ENCODE measurements at places on chromosomes 12 and 14.
A peak's percentile ranks its signal among the peaks of the same experiment; 100 is the strongest.

GRCh38 chr12:4152145-4152795 lies 121.3 kb upstream of the CCND2 start:
- no peak for DNase-seq

GRCh38 chr14:70282666-70283065 lies 76.8 kb downstream of the COX16 start:
- no peak for DNase-seq

GRCh38 chr12:5432011-5432400 lies at the start of gene NTF3:
TSS of gene NTF3 (plus strand) at chr12:5432108. CDS start at chr12:5432325, 217 bp downstream.
- no peak for DNase-seq

GRCh38 chr14:25094171-25094907 lies 44.4 kb upstream of the STXBP6 start:
- no peak for DNase-seq

DNA sequence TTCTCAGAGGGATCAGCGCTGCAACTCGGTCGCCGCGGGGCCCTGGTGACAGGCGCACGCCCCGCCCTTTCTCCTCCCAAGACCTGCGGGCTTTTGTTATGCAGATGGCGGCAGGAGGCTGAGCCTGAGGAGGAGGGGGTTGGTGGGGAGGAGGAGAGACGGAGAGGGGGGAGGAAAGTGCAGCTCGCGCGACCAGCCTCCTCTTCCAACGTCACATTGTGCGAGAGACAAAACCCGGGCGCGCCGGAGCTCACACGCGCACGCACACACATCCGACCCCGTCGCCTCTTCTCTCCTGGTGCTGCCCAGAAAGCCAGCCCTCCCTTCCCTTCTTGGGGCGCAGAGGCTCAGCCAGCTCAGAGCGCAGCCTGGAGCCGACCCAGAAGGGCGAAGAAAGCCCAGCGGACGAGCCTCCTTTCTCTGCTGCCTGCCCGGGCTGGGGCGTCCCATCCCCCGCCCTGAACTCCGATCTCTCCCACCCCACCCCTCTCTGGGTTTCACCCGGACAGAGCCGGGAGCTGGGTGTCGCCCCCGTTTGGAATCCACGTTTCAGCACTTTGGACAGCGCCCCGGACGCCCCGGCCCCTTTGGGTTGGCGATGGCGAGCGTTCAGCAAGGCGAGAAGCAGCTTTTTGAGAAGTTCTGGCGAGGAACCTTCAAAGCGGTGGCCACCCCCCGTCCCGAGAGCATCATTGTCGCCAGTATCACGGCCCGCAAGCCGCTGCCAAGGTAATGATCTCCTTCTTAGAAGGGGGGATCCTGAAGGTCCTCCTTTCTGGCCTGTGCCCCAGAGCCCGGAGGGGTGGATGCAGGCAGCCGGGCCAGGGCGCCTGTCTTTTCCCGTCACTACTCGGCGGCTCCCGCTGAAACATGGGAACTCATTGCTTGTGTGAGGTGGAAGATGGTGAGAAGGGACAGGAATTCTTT lies at the start of gene SRRM4:
Gene SRRM4 (plus strand): TSS at position 257 of the 927 bp plus-strand sequence. CDS start 342 bp downstream, at position 599.
- no peak for DNase-seq

DNA sequence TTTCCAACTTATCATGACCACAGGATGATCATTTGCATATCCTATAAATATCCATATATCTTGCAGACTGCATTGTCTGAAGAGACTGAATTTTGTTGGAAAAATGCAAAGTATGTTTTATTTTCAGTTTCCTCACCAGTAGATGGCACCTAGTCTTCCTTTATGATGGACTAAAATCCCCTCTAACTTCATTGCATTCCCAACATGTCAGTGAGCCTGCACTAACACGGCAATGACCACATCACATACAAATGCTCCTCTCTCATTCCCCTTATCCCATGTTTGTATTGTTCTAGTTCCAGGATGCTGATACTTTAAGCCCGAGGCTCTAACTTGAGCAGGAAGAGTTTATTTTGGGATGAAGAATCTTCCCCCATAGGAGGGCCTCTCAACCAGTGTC lies 24.7 kb upstream of the MYBPC1 start:
- no peak for DNase-seq

GRCh38 chr14:60508363-60508706 lies 611 bp upstream of the SIX6 start:
- DNase-seq, result no peak

GRCh38 chr12:32419520-32419960 lies 20.2 kb downstream of the FGD4 start:
- no peak for DNase-seq

GRCh38 chr14:42001431-42001830 lies 394.8 kb downstream of the LRFN5 start:
- no peak for DNase-seq

GRCh38 chr12:110896559-110896958 lies 23.8 kb downstream of the MYL2 start:
- no peak for DNase-seq

- DNase-seq, result no peak
These were observed 4.3 kb upstream of the BCDIN3D start for GRCh38 chr12:49847161-49847560.

DNA sequence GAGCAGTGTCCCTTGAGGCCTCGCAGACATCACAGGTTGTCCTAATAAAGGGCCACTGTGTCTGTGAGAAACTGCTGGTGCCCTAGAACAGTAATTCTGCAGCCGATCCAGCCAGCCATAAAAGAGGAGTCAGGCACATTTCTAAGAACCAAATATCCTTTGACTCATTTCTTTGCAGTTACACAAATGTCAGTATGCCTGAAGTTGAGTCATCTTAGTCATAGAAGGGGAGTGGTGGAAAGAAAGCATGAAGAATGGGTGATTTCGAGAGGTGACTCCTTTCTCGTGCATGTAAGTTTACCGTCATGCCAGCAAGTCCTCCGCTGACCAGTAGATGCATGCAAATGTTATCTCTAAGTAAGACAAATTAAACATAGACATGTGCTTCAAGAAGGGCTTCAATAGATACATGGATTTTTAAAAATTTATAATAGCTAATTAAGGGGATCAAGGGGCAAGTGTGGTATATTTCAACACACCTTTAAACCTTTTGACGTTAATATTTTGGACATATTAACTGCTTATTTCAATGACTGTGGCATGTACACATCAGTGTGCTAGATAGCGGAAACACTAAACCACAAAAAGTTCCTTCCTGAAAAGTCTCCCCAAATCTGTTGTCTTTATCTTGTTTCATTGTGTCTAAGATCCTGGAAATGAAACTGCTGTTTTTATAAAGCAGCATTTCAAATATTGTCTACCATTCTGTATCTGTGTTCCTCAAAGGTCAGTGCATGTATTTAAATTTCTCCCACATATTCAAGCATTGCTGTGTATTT lies 497.4 kb downstream of the NPAS3 start:
- no peak for DNase-seq

GRCh38 chr14:34851395-34851794 lies 23.8 kb downstream of the BAZ1A start:
- no peak for DNase-seq

GRCh38 chr14:68370057-68370360 lies 422.9 kb downstream of the ZFP36L1 start:
- no peak for DNase-seq

DNA sequence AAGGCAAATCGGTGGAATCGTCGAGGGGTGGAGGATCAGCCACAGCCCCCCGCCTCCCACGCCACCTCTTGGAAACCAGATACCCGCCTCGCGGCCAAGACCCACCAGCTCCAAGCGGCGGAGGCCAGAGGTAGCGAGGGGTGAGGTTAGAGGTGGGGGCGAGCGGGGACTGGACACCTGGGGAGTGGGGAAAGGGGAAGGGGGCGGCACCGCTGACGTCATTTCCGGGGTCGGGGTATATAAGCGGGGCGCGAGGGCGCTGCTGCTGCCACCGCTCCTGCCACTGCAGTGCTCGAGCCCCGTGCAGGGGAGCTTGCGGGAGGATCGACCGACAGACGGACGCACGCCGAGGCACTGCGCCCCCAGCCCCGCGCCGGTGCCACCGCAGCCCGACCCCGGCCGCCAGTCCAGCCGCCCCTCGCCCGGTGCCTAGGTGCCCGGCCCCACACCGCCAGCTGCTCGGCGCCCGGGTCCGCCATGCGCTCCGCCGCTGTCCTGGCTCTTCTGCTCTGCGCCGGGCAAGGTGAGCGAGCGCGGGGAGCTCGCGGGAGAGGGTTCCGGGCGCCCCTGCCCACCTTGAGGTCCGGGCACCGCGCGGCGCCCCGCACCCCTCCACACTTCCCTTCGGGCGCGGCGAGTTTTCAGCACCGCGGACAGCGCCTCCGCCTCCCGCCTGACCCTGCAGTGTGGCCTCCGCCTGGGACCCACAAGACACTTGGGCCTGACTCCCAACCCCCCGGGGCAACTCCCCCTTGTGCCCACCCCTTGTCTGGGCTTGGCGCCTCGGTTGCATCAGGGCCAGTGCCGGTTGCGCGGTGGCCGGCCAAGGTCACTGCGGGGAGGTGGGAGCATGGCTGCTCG lies at the start of gene CHGA:
Gene CHGA (plus strand): TSS at position 268 of the 861 bp plus-strand sequence. CDS start 210 bp downstream, at position 478.
- DNase-seq, result peak; percentile 55

DNA sequence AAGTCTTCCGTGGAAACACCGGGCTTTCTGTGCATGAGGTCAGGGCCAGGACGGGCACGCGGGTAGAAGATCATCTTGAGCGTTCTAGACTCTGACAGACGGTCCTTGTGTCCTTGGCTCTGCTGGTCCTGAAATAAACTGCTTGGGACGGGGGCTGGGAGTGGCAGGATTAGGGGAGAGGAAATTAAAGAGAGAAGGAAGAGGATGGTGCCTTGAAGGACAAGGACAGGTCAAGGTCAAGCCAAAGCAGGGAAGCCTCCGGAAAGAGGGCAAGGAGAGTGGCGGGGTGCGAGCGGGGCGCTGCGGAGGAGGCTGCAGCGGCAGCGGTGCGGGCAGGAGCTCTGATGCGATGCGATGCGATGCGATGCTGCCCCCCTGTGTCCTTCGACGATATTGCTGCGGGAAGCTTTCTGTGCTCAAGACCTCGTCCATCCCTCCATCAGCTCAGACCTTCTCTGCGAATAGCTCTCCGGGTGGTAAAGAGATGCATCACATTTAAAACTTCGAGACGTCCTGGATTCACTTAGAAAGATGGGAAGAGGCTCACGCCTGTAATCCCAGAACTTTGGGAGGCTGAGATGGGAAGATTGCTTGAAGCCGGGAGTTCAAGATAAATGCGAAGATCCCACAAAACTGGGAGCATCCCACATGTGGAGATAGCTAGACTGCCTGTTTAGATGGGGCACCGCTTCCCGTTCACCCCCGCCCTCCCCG lies 110.1 kb upstream of the TMEM132D start:
- peak; percentile 27 for DNase-seq

DNA sequence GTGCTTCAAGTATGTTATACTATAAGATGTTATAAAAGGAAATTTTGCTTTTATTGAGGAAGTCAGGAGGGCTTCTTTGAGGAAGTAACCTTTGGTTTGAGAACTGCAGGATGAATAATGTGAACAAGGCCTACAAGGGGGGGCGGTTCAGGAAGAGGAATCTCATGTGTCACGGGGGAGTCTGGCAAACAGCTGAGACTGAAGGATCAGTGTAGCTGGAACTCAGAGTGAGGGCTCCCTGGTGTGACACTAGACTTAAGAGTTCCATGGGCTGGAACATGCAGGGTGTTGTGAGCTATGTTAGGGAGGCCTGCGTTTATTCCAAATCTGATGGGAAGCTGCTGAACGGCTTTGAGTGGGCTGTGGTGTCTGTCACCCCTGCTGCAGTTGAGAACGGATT lies 62.3 kb downstream of the UNC79 start:
- no peak for DNase-seq

DNA sequence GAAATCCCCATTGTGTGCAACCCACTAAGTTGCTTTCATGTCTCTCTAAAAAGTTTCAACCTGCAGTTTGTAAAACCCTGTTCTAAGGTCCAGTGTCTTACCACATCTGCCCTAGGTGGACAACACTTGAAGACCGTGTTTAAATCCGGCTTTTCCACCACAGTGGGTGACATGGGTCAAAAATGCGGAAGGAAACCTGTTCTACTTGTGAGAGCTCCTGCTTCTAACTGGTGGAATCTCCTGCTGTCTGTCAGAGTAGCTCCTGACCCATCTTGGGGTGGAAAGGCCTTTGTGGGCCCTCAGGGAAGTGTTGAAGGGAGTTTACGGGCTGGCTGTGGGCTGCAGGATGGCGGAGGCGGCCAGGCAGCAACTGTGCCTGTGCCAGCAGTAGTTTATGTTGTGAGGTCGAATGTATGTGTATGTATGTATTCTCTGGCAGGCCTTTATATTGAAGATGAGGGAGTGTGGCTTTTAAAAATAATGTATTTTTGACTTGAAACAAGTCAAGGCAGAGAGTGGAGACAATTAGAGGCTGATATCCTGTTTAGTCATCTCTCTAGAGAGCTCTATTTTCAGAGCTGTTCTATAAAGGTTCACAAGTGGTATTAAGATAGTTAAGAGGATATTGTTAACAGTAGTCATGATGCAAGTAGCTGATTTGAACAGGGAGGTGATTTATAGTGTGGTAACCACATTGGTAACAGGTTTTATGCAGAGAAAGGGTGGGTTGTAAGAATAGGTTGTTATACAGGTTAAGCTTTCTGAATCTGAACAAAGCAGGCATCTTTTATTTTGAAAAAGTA lies 67.0 kb downstream of the PRKCH start:
- DNase-seq, result peak; percentile 64

GRCh38 chr14:68596701-68597100 lies 196.2 kb downstream of the ZFP36L1 start:
- DNase-seq, result no peak

- no peak for DNase-seq
These were observed 184.8 kb downstream of the SPTSSA start for GRCh38 chr14:34277191-34277590.

GRCh38 chr12:47236109-47236714 lies 156.5 kb upstream of the AMIGO2 start:
- DNase-seq, result no peak

DNA sequence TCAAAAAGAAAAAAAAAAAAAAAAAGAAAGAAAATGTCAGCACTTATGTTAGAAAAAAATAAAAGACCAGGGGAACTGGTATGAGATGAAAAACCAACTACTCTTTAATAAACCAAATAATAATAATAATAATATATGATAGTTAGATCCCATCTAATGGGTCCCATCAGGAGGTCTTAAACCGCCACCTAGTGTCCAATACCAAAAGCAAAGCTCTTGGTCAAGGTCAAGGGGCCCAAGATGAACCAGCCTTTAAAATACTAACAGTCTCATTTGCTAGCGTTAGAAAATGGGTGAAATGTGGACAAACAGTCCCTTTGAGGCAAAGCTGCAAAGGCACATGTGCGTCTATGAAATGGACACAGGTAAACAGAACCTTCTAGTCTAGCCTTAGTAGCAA lies 12.3 kb downstream of the BRAP start:
- DNase-seq, result no peak

All from CD8-positive, alpha-beta T cell (primary cell).